H54 (cell line): ENCODE measurements at places on chromosomes 1 and 21.

DNA sequence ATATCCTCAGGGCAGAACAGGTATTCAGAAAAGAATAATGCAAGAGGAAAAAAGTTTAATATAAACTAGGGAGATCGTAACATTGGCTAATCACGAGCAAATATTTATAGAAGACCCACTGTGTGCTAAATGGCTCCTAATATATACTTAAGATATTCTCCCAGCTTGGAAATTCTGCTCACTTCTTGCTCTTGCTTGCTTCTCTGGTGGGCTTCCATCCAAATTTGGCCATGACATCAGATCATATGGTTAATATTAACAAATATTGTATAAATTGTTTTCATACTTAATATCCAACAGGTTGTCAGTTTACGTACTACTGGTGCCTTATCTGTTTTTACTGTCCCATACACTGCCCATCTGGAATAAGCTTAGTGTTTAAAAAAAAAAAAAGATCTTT lies 1.1 kb downstream of the COX20 start:
- no peak for DNase-seq

- DNase-seq, result no peak
Observed at GRCh38 chr1:232600424-232601258, 29.3 kb downstream of the SIPA1L2 start.

GRCh38 chr1:200837931-200838571 lies 34.7 kb upstream of the GPR25 start:
- no peak for DNase-seq

DNA sequence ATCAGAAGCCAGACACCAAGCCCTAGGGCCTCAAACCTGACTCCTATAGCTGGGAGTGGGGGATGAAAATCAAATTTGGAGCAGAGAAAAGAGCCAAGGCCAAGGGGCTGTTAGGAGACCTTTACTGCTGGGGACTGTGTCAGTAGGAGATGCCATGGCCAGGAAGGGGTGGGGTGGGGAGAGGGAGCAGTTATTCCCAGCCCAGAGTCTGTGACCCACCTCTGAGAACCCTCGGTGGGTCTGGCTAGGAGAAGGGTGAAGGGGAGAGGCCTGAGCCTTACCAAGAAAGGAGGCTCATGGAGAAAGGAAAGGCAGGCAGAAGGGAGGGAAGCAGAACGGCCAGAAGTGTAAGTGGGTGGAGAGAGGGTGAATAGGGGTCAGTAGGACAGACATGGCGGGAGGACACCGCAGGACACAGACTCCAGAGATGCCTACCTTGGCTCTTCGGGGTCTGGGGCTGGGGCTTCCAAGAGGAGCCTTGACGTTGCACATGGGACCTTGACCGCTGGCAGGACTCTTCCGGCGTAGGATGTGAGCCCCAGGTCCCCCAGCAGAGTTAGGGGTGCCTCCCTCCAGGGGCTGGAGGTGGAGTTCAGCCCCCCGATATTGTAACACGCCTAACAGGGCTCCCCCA lies 1.2 kb downstream of the ADAMTS4 start:
- no peak for DNase-seq

DNA sequence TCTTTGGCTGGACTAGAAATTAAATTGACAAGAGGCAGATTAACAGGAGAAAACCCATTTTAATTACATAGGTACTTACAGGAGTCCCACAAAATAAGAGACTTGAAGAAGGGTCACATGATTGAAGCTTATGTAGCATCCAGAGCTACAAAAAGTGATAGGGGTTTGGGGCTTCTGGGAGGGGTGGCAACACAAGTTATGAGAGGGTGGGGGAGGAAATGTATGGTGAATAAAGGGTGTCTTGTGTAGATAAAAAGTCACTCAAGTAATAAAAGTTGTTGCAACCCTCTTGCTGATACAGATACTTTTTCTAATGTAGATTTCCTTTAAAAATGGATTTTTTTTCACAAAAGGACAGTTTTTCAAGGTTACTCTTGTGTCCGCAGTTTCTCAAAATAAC lies 24.0 kb downstream of the USP25 start:
- DNase-seq, result no peak

DNA sequence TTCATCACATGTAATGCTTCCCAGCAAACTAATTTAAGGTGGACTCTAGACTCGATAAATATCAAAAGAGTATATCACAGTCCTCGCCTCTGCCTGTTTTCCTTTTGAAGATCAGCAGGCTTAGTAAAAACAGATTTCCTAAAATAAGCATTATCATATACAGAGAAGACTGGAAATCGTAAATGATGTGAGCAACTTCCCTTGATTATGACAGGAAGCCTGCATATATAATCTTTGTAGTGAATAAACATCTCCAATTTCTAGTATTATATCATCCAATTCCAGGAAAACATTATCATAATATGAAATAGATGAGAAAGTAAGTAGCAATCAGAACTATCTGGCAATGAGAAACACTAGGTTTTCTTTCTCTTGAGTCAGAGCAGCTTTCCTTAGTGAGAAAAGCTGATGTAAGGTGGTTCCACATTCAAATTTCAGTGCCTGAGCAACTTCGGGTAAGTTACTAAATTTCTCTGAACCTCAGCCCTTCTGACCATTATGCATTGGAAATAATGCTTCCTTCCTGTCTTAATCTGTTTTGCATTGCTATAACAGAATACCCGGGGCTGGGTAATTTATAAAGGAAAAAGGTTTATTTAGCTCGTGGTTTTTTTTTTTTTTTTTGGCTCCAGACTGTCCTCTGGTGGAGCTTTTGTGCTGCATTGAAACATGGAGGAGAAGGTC lies 12.6 kb upstream of the POU2F1 start:
- no peak for DNase-seq

DNA sequence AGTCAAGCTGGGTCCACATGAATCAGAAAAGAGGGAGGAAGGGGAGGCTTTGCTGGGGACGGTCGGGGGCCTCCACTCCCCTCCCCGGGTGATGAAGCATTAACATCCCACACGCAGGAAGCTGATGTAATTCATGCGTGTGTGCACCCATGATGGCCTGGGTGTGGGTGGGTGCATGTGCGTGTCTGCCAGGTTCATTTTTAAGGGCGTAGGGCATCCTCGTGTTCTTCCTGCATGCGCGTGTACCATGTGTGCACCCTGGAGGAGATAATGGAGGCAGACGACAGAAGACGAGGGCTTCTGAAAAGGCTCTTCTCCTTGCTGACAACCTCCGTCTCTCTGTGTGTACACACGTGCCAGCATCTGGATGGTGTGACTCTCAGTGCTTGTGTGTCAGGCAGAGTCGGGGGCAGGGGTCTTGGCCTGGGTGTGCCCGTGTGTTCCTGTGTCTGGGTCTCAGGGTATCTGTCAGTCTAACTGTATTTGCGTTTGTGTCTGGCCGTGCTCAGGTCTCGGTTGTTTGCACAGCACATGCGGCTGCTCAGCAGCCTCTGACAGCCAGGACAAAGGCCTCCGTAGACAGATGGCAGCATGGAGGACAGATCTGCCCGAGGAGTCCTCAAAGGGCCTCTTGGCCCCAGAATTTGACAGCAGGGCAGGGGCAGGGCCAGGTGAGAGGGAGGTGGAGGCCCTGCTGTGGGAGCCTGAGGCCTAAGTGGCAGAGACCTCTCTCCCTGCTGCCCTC lies 2.4 kb downstream of the RAP1GAP start:
- no peak for DNase-seq

DNA sequence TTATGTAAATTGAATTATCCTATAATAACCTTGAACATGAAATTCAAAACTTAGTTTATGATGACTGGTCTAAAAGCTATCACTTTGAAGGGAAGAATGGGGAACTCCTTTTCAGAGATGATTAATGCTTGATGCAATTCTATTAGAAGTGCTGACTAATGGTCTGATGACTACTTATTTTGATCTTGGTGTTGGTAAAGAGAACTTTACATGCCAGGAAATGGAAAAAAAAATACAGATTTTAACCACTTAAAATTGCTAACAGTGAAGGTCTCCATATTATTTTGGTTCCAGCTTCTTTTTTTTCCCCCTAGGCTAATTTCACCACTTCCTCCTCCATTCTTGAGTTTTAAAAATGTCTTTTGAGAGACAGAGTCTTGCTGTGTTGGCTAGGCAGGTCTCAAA lies 22.9 kb downstream of the S1PR1 start:
- no peak for DNase-seq

DNA sequence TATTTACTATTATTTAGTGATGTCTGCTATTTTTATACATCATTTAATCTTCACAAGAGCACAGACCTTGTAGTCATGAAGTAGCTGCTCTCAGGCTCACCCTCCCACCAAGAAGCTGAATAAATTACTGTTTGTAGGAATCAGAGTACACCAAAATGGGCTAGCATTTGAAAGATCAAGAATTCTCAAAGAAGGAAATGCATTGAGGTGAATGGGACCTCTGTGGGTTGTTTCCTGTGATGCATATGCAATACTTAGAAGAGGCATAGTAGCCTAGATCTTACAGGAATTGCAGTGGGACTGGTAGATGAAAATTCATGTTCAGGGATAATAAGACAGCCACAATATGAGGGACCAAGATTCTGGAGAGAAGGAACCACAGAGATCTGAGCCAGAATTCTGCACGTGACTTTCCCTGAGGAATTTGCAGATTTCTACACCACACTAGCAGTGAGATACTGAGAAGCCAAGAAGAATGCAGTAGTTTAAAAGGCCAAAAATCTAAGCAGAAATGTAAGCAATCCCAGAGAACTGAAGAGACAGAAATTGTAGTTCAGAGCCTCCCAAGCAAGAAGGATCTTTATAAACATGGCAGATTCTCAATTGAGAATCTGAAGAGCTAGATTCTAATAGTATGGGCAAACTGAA lies 307.0 kb downstream of the ST6GALNAC3 start:
- DNase-seq, result no peak

DNA sequence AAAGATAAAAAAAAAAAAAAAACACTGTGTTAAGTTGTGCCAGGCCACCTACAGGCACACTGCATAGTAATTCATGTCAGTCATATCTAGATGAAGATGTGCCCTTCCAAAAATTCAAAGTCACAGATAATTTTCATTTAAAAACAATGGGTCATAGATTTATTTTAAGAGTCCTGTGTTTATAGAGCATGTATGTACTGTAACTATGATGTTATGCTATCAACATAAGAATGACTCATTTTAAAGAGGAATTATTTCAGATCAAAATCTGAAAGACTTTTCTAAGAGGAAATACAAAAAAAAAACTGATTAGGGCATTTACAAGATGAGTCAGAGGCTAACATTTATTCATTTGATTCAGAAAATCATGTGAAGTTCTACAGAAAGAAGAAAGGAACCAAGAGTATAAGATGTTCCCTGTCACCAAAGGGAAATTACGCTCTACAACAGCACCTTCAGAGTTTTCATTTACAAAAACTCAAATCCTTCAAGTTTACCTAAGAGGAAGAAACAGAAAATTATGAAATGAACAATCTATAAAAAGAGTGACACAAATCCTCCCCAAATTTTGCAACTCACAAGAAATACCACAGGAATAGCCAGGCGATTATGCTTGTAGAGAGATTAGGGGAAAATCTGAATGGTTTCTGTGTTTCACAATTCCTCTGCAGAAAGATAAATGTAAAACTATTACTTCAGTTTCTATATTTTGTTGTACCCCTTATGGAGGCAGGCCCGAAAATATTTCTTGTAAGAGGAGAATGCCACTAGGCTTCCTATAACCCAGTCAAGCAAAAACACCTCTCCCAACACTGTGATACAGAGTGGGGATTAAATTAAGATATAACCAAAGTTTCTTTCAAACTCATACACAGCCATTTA lies 13.8 kb downstream of the TP53BP2 start:
- no peak for DNase-seq

GRCh38 chr21:44907225-44907965 lies 13.3 kb downstream of the ITGB2 start:
- no peak for DNase-seq

DNA sequence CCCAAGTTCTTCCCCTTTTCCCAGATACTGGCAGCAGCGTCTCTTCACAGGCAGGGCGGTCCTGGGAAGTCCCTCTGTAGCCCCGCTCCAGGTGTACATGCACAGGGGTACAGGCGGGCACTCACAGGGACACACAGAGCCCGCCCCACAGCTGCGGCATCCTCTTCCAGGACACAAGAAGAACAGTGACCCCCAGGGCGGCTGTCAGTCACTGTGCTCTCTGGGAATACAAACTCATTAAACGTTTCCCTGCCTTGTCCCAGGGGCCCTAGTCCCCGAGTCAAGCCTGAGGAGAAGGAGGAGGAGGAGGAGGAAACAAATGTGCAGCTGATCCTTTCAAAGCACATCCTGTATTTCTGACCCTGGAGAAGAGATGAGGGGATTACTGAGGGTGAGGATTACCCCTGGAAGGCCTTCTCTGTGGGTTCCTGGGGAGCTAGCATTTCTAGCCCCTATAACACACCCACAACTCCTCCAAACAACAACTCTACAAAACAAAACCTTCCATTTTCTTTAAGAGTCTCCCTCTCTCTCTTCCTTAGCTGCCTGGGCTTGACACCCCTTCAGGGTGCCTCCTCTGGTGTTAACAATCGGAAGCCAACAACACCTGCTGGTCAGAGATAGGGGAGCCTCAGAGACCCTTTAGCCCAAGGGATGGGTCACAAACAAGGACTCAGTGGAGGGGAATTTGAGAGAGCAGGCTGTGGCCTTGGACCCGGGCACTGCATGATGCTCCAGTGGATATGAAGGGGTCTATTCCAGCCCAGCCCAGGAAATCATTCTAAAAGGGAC lies 28.4 kb upstream of the DMBX1 start:
- no peak for DNase-seq

GRCh38 chr1:94772230-94772641 lies 47.9 kb upstream of the SLC44A3 start:
- DNase-seq, result no peak

DNA sequence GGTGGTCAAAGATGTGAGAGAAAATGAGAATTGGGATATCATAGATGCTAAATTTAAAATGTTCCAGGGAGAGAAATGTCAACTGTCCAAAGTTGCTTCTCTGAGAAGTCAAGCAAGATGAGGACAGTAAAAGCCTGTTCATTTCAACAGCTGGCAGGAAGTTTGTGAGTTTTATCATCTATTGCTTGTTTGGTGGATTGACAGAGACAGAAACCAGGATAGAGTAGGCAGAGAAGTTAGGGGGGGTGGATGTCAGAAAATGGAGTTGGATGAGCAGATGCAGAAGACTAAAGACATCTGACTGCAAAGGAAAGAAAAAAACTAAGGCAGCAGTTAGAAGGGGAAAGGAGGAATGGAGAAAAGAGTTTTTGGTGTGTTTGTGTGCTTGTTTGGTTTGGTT lies 78.4 kb downstream of the AK5 start:
- no peak for DNase-seq

- peak; percentile 20 for DNase-seq
Observed at GRCh38 chr1:68819190-68819829, 322.4 kb upstream of the DEPDC1 start.

DNA sequence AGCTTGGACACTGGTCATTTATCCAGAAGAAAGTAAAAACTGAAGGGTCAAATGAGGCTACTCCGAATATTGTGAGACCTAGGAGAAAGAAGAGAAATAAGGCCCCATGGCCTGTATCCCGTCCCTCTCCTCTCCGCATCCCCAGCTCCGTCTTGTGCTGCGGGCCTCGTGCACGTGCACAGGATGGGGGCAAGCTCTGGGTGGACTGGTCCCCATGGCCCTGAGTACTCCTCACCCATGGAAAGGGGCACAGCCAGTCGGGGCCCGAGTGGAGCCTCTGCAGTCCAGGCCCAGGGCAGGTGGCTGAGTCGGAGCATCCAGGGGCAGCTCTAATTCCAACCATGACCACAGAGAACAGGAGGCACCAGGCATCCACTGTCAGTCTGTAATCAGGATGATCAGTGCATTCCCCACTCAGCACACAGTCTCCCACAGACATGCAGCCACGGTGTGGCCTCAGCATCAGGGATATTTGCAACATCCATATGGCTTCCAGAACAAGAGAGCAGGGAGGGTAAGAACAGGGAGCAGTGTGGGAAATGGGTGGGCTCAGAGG lies 12.5 kb upstream of the OLIG1 start:
- DNase-seq, result no peak

- no peak for DNase-seq
Observed at GRCh38 chr21:27713154-27714109, 746.5 kb upstream of the ADAMTS5 start.
